CD4-positive, alpha-beta T cell treated with Interleukin-21 for 1 hour (primary cell): ENCODE measurements at places on chromosomes 3 and 15.

- DNase-seq, result no peak
These were observed 40.5 kb downstream of the TTBK2 start for GRCh38 chr15:42880121-42880520.

- no peak for DNase-seq
These were observed 105.3 kb downstream of the TNIK start for GRCh38 chr3:171354706-171355582.

- DNase-seq, result no peak
These were observed 35.5 kb downstream of the C3orf80 start for GRCh38 chr3:160260587-160261270.

- DNase-seq, result no peak
These were observed 41.4 kb upstream of the CCDC80 start for GRCh38 chr3:112682361-112682760.

DNA sequence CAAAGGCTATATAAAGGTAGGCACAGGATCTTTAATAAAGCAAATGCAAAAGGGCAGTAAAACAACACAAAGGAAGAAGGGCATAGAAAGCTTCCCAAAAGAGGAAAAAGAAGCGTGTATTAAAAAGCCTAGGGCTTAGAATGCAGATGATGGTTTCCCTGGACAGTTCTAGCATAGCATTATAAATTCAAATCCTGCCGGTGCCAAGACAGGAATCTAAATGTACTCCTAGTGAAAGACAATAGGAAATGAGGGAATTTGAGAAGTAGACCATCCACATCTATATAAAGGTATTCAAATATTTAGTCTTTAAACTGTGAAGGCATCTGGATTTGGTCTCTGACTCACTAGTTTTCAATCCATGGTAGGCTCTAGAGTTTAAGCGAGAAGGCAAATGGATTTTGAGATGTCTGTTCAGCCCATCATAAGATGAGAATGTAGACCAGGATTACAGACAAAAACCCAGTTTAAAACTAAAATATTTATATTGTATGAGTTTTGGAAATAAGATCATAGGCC lies 431.8 kb downstream of the TBL1XR1 start:
- DNase-seq, result no peak

DNA sequence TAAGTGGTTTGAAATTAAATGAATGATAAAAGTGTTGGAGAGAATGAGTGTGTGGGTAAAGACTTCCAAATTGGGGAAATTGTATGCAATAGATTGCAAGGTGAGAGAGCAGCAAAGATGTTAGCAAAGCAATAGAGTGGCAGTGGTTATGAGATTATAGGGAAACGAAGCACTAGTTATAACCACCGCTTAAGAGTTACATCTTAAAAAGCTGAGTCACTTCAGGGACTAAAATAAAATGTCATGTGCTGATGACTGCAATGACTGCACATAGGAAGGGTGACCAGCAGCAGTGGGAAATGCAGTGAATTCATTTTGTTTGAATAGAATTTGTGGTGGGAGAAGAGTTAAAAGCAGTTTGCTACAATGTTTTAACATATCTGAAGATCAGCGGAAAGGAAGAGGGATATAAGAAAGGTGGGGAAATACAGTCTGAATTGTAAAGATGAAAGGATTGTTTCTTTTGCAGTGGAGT lies 127.3 kb downstream of the RAP2B start:
- DNase-seq, result no peak

GRCh38 chr3:167615030-167615429 lies 38.7 kb downstream of the WDR49 start:
- no peak for DNase-seq
